ENCODE measurements at places on chromosomes 5 and 9.

GRCh38 chr9:86027767-86028166 lies 71.6 kb downstream of the GOLM1 start:
- H3K4me1 ChIP-seq = no peaks in the 10 kb centered on the region
- H3K27me3 ChIP-seq = no peaks in the 10 kb centered on the region
- peaks cover 79% of the 10 kb centered on the region for H3K36me3 ChIP-seq
- H3K27ac ChIP-seq = no peak overlapping the region

DNA sequence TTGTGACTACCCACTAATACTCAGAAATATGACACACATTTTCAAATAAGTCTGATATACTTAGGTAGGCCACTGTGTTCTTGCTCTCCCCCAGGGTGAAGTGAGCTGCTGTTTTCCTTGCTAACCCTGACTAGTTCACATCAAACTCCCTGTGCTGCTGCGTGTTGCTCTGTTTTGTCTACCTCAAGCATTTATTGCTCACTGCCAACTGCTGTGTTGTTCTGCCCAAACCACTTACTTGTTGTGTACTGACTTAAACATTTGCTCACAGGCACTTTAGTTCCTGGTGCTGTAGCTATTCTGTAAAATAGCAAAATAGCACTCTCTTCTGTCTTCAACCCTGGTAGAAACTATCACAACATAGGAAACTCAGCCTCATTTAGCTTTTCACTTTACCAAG lies 255.7 kb downstream of the HCN1 start:
- no peak overlapping the region for H3K4me3 ChIP-seq
- H3K4me1 ChIP-seq = no peaks in the 10 kb centered on the region
- H3K36me3 ChIP-seq = no peaks in the 10 kb centered on the region
- H3K27ac ChIP-seq = no peak overlapping the region
- H3K27me3 ChIP-seq = no peaks in the 10 kb centered on the region

DNA sequence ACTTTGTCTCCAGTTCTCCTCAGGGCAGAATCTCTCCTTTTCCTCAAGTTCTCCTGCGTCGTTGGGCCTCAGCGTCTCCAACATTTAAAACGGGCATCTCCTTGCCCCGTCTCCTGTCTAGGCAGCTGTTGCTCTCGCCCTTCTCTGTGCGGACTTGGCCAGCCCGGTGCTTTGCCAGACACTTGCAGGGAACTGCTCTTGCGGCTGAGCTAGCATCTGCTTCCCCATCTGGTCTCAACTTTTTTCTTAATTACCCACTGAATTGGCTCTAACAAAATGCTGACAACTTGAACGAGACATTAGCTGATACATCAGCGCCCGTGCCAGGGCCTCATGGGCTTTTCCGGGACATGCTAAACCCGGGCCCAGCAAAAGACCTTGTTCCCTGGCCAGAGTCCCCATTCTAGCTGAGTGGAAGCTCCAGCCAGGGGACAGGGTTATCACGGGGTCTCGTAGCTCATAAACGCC lies 25.1 kb downstream of the ZNF618 start:
- no peaks in the 10 kb centered on the region for H3K27me3 ChIP-seq
- H3K36me3 ChIP-seq = no peaks in the 10 kb centered on the region
- H3K27ac ChIP-seq = peak overlapping the region; percentile 40
- peaks cover 7% of the 10 kb centered on the region for H3K4me1 ChIP-seq
- DNase-seq = no peak

- H3K27me3 ChIP-seq = peaks cover 18% of the 10 kb centered on the region
- DNase-seq = no peak
- no peak overlapping the region for H3K4me3 ChIP-seq
- no peak overlapping the region for H3K27ac ChIP-seq
These were observed 190.2 kb downstream of the GABBR2 start for GRCh38 chr9:98518556-98518955.

- H3K27ac ChIP-seq = no peak overlapping the region
- H3K36me3 ChIP-seq = no peaks in the 10 kb centered on the region
- peaks cover 34% of the 10 kb centered on the region for H3K4me1 ChIP-seq
- no peak overlapping the region for H3K4me3 ChIP-seq
- no peak for DNase-seq
These were observed 2.2 kb upstream of the PUM3 start for GRCh38 chr9:2846115-2846514.

DNA sequence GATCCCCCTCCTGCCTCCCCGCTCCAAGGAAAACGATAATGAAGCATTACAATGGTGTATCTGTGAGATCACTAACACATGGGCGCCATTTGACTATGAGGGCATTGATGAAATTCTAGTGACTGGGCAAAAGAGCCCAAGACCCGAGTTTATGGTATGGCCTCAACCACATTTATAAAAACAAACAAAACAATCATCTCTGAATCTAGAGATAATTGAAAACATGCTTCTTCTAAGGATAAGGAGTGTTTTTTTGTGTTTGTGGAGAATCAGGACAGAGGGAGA lies 100.9 kb upstream of the SEMA6A start:
- H3K36me3 ChIP-seq = no peaks in the 10 kb centered on the region
- no peak overlapping the region for H3K4me3 ChIP-seq
- H3K4me1 ChIP-seq = no peaks in the 10 kb centered on the region
- DNase-seq = no peak
- H3K27me3 ChIP-seq = no peaks in the 10 kb centered on the region

DNA sequence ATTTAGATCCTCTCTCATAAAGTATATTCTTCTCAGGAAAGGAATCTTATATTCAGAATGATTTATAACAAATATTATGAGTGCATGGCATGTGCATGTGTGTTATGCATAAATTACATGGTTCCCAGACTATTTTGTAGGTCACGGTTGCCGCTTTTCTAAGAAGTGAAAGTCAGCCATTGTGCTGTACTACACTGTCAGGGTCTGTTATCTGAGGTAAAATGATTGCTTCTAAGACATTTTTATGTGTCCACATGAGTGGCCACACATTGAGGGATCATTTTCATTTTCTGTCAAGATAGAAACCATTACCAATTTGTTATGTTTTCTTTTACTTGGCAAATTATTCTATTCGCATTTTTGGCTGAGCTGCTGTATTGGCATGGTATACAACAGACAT lies 210.8 kb downstream of the CWC27 start:
- no peak for DNase-seq
- H3K27ac ChIP-seq = no peak overlapping the region

DNA sequence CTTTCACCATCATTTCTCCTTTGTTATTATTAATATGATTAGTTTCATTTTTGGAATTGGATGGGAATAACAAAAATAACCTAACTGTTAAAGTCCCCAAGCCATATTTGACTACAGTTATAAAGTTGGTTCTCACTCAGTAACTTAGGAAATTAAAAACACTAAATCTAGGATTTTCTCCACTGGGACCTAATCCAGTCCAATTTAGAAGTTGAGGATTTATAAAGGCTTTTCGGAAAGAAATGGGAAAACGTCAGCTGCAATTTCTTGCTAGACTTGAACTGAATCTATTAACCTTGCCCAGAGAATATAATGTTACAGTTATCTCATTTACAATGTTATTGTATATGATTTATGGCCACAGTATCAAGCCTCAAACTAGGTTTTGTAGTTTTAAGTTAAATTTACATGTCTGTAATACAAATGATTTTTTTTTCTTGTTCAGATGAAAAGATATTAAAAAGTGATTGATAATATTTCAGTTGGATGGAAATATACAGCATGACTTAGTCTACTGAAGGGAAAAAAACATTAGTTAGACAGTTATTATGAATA lies 524.3 kb upstream of the GRAMD2B start:
- no peak for DNase-seq
- H3K4me3 ChIP-seq = no peak overlapping the region
- no peaks in the 10 kb centered on the region for H3K36me3 ChIP-seq
- no peaks in the 10 kb centered on the region for H3K4me1 ChIP-seq
- H3K27me3 ChIP-seq = no peaks in the 10 kb centered on the region

GRCh38 chr9:35666549-35666948 lies 1.6 kb upstream of the ARHGEF39 start:
- no peak overlapping the region for H3K27ac ChIP-seq
- H3K4me3 ChIP-seq = no peak overlapping the region
- no peaks in the 10 kb centered on the region for H3K27me3 ChIP-seq
- peaks cover 10% of the 10 kb centered on the region for H3K36me3 ChIP-seq

DNA sequence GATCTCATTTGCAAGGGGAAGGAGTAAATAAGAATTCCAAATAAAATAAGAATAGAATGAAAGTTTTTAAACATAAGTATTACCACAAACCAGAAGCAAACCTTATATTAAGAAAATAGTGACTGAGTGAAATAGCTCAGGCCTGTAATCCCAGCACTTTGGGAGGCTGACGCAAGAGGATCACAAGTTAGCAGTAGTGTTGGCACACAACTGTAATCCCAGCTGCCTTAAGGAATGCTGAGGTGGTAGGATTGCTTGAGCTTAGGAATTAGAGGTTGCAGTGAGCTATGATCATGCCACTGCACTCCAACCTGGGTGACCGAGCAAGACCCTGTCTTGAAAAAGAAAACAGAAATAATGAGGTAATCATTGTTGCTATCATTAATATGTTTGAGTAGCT lies 47.0 kb downstream of the APC start:
- H3K36me3 ChIP-seq = no peaks in the 10 kb centered on the region
- no peak for DNase-seq
- no peaks in the 10 kb centered on the region for H3K27me3 ChIP-seq
- H3K4me3 ChIP-seq = no peak overlapping the region
- no peaks in the 10 kb centered on the region for H3K4me1 ChIP-seq

GRCh38 chr5:151051931-151052608 lies 28.8 kb downstream of the TNIP1 start:
- no peaks in the 10 kb centered on the region for H3K27me3 ChIP-seq
- no peak overlapping the region for H3K4me3 ChIP-seq
- H3K36me3 ChIP-seq = peaks cover 9% of the 10 kb centered on the region
- DNase-seq = no peak

- H3K4me1 ChIP-seq = no peaks in the 10 kb centered on the region
- no peaks in the 10 kb centered on the region for H3K27me3 ChIP-seq
- H3K4me3 ChIP-seq = no peak overlapping the region
- H3K27ac ChIP-seq = no peak overlapping the region
These were observed 451.4 kb upstream of the C9orf72 start for GRCh38 chr9:28024676-28025075.

GRCh38 chr5:2293906-2294305 lies 411.2 kb upstream of the IRX4 start:
- no peak overlapping the region for H3K27ac ChIP-seq
- DNase-seq = no peak
- no peaks in the 10 kb centered on the region for H3K27me3 ChIP-seq
- H3K4me3 ChIP-seq = no peak overlapping the region
- H3K36me3 ChIP-seq = no peaks in the 10 kb centered on the region

- no peak for DNase-seq
- H3K4me3 ChIP-seq = no peak overlapping the region
- H3K27ac ChIP-seq = no peak overlapping the region
- no peaks in the 10 kb centered on the region for H3K36me3 ChIP-seq
These were observed 204.9 kb upstream of the GAS1 start for GRCh38 chr9:87152256-87152655.

- peak overlapping the region; percentile 33 for H3K4me3 ChIP-seq
- no peak for DNase-seq
- no peaks in the 10 kb centered on the region for H3K4me1 ChIP-seq
- H3K36me3 ChIP-seq = no peaks in the 10 kb centered on the region
- H3K27me3 ChIP-seq = peaks cover 2% of the 10 kb centered on the region
- H3K27ac ChIP-seq = no peak overlapping the region
These were observed 10.6 kb downstream of the PRDM6 start for GRCh38 chr5:123099514-123100151.

DNA sequence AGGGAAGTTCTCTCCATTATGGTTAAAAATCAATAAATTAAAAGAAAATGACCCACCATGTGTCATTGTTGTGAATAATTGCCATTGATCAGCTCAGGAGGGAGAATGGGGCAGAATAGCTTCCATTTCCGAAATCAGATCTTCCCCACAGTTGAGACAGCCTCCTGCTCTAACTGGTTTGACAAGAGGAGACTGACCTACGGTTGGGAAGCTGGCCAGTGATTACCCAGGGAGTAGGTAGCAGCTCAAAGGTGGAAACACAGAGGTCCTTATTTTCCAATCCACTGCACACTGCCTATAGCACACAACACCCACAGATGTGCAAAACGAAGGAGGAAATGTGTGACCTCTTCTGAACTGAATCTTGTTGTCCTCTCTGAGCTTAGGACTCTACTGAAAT lies 69.0 kb upstream of the DAPK1 start:
- DNase-seq = no peak
- H3K4me3 ChIP-seq = no peak overlapping the region
- no peak overlapping the region for H3K27ac ChIP-seq
- peaks cover 7% of the 10 kb centered on the region for H3K4me1 ChIP-seq
- no peaks in the 10 kb centered on the region for H3K36me3 ChIP-seq

DNA sequence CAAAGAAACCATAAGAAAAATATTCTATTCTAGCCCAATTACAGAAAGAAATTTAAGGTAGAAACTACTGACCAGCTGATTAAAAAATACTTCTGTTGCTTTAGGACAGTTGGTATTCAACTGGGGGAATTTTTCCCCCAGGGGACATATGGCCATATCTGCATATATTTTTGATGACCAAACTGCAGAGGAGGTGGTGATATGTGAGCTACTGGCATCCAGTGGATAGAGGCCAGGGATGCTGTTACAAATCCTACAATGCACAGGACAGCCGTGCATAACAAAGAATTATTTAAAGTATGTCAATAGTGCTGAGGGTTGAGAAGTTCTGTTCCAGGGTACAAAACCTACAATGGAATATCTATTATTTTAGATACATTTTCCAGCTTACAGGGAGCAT lies 24.0 kb downstream of the ZFR start:
- peaks cover 19% of the 10 kb centered on the region for H3K36me3 ChIP-seq
- H3K27ac ChIP-seq = no peak overlapping the region
- no peak for DNase-seq
- no peaks in the 10 kb centered on the region for H3K27me3 ChIP-seq
- peaks cover 2% of the 10 kb centered on the region for H3K4me1 ChIP-seq
